Activated CD4-positive, alpha-beta T cell treated with anti-CD3 and anti-CD28 coated beads, Interleukin-2, amount 50 U/mL, for 24 hours (primary cell): ENCODE measurements at places on chromosomes 11 and 22.

DNA sequence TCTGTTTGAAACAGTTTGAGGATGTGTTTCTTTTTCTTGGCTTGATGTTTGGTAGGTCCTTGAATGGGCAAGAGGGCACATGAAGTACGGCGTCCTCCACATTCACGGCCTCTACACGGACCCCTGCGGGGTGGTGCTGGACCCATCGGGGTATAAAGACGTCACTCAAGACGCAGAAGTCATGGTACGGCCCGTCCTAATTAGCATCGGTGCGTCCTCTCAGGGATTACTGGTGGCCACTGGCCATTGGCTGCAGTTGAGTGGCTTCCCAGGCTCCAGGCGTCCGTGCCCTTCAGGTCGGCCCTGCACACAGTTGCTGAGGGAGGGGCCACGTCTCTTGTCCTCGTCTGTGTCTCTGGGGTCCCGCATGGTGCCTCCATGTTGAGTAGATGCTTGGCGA lies 20.8 kb downstream of the FAM118A start:
- no peak for DNase-seq

- DNase-seq: peak; percentile 6
Observed at GRCh38 chr11:73218106-73218829, at the start of gene P2RY2. TSS of gene P2RY2 (plus strand) at chr11:73218281. CDS start at chr11:73234160, 15,879 bp downstream.

GRCh38 chr11:86162239-86162638 lies 82.3 kb upstream of the EED start:
- DNase-seq: no peak

- no peak for DNase-seq
Observed at GRCh38 chr11:12318791-12319438, 58.5 kb upstream of the PARVA start.

DNA sequence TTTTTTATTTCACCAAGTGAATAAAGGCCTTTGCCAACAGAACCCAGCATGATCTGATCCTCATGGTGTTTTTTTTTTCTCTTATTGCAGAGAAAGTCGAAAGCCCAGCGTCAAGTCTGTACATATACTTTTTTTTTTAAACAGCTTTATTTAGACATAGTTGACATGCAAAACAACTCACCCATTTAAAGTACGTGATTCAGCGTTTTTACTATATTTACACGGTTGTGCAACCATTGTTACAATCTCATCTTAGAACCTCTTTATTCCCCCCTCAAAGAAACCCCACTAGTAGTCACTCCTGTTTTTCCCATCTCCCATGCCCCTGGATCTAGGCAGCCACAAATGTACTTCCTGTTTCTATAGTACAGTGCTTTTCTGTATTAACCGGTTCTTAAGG lies 20.6 kb upstream of the AP1B1 start:
- DNase-seq: no peak

- no peak for DNase-seq
Observed at GRCh38 chr11:55106391-55106790, 155.6 kb upstream of the TRIM48 start.

GRCh38 chr11:62974848-62975522 lies 9.8 kb downstream of the SLC22A6 start:
- DNase-seq: no peak

DNA sequence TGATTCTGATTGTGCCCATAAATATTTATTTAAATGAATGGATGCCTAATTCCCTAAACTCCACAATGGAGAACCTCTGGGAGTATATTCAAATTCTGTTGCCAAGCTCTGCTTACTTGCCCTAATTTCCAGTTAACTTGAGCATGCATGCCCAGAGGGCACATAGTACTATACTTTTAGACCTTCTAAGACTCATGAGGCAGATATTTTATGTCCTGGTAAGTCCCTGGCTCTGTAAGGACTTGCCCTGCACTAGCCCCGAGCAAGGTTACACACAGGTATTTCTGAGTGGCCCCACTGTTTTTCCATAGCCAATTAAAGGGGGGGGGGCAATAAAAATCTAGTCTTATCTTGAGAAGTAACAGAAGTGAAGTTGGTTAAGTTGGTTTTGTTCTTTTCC lies 21.1 kb upstream of the CAPRIN1 start:
- no peak for DNase-seq

GRCh38 chr11:130241713-130242112 lies 73.0 kb downstream of the ZBTB44 start:
- DNase-seq: no peak

- DNase-seq: no peak
Observed at GRCh38 chr11:127994736-127995135, 592.6 kb downstream of the ETS1 start.

- no peak for DNase-seq
Observed at GRCh38 chr22:35638001-35638400, 10.2 kb upstream of the APOL6 start.

DNA sequence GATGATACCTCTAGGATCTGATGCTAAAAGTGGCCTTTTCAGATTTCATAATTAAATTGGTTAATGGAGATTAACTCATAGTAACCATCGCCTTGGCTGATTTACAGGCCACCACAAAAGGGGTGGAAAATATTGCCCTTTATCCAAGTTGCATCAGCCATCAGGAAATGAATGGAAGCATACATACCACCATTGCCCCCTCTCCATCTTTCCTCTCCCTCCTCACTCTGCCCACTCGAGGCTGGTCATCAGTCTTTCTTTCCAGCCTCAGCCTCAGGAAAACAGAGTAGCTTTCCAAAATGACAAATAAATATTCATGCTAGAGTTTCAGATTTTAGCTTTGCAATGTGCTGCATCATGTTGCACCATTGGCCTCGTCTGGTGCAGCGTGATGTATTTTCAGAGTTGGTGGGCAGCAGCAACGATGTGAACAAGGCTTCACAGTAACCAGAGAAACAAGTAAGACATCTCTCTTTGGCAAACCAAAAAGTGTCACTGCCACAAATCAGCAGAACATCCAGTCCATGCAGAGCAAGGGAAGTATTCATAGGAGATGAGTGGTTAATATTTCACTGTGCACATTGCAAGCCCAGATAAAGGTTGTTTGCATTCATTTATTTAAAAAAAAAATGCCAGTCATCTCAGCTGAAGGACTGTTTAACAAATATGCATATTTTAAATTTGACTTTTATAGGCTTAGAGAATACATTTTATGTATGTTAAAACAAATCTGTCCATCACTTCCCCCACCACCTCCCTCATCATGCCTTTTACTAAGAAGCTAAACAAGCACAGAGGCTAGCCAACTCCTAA lies 136.7 kb upstream of the FAT3 start:
- no peak for DNase-seq

GRCh38 chr11:110856996-110857812 lies 145.0 kb upstream of the ARHGAP20 start:
- no peak for DNase-seq

DNA sequence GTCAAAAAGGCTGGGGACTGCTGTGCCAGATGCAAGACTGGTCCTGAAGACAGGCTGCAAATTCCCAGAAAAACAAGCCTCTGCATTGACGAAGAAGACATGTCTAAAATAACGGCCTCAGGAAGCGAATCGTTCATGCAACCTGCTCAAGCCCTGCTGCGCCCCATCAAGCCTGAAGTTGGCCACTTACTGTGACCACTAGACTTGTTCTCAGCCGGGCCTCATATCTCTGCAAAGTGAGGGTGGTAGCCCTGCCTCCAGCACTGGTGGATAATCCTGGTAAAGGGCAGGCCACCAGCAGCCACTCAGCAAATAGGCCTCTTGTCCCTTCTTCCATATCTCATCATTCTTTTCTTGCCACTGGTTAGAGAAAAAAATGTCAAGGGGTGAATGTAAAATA lies 11.8 kb downstream of the LTO1 start:
- no peak for DNase-seq

GRCh38 chr11:32200136-32200847 lies 109.4 kb downstream of the RCN1 start:
- no peak for DNase-seq

DNA sequence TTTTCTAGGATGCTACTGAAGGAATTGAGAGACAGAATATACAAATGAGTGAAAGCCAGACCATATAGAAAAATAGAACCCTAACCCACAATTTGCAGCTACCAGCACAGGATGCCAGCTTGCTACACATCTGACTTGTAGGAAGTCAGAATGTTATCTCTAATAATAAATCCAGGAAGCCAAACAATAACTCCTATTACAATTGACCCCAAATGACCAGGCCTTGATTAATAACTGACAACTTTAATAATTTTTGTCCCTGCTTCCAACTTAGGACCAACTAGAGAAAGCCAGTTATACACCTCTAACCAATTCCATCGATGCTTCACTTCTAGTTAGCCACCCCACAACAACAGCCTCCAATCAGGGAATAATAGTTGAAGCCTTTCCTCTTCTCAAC lies 193.4 kb downstream of the CASP12 start:
- no peak for DNase-seq
